Stimulated activated CD8-positive, alpha-beta memory T cell treated with anti-CD3 and anti-CD28 coated beads, Interleukin-2, amount 100 ng/mL, for 1 hour (primary cell): ENCODE measurements at places on chromosomes 11 and 22.

GRCh38 chr11:34727228-34727737 lies 106.4 kb downstream of the EHF start:
- DNase-seq: no peak

DNA sequence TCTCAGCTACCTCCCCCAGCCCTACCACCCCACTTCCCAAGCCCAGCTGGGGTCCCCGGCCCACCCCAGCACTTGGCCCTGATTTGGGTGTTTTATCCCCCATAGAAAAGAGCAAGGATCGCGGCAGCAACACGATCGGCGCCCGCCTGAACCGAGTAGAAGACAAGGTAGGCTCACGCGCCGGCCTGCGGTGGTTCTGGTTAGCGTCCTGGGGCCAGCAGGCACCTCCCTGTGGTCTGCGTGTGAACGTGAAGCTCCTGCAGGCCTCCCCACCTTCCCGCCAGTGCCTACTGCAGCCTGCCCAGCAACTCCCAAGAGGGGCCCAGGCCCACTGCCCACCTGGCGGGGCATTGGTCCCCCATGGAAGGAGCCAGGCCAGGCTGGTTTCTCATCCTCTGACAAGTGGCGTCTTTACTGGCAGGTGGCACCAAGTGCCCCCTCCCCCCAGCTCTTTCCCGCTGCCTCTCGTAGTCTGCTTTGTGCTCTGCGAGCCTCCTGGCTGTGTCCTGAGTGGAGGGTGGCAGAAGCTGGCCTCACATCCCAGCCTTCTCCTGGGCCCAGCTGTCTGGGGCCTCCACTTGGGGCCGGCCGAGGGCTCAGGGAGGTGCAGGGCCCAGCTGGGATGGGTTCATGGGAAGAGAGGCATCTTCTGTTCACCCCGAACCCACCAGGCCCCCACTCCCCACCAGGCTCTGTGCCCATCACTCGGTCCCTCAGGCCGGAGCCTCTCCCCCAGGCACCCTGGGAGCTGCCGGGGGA lies 78.3 kb upstream of the KCNQ1OT1 start:
- no peak for DNase-seq

DNA sequence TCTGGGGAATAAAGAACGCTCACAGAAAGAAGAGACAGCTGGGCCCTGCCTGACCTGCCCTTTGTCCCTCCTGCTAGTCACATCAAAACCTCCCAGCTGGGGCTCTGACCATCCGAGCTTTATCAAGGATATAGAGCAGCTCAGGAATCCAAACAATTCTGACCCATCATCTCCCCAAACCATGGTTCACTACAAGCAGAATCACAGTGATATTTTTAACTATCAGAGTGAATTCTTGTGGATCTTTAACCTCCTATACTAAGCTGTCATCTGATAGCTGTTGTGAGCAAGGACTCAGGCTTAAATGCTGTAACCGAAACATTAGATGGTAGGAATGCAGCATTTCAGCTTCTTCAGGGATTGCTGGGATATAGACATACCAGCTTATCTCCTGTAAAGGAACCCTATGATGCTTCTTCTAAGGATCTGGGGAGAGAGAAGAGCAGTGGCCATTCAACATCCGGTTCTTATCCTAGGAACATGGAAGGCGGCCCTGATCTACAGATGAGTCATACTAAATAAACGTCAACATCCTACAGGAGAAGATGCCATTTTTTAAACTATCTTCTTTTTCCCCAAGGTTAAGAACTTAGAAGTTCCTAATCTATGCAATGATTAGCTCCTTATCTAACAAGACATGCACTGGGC lies 84.7 kb upstream of the AKIP1 start:
- no peak for DNase-seq

DNA sequence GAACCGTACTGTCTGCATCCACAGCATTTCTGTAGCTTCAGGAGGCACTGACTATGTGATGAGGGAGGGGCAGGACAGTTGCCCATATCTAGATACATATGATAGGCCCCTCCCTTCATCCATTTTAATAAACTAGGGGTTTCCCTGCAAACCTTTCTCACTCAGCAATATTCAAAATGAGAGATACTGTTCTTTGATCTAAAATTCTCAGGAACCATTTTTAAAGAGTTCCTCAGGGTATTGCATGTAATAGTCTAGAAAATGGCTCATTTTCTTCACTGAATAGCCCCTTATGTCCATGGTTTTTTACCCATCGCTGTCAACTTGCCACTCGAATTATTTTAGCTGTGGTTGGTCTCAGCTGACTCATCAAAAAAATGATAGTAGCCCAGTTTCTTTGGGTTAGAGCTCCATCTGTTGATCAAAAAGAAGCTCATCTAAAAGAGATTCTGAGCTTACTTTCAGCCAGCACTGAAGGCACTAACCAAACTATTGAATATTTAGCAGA lies 37.0 kb upstream of the DNAJB7 start:
- no peak for DNase-seq

- DNase-seq: no peak
These were observed 443.5 kb downstream of the SOX6 start for GRCh38 chr11:15912825-15913224.

DNA sequence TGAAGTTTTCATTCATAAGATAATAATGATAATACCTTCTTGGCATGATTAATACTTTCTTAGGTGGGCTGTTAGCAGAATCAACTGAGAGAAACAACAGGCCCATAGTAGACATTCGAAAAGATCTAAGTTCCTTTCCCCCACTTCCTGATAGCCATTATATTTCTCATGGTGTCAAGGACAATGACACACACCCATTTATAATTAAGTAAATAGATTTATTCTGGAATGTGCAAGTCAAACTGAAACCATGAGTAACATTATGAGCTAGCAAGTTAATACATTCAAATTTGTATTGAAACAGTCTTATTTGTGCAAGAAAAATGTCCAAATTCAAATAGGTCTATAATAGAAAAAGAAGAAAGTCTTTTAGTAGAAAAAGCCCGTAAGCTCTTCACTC lies 301.1 kb downstream of the GUCY1A2 start:
- DNase-seq: no peak

DNA sequence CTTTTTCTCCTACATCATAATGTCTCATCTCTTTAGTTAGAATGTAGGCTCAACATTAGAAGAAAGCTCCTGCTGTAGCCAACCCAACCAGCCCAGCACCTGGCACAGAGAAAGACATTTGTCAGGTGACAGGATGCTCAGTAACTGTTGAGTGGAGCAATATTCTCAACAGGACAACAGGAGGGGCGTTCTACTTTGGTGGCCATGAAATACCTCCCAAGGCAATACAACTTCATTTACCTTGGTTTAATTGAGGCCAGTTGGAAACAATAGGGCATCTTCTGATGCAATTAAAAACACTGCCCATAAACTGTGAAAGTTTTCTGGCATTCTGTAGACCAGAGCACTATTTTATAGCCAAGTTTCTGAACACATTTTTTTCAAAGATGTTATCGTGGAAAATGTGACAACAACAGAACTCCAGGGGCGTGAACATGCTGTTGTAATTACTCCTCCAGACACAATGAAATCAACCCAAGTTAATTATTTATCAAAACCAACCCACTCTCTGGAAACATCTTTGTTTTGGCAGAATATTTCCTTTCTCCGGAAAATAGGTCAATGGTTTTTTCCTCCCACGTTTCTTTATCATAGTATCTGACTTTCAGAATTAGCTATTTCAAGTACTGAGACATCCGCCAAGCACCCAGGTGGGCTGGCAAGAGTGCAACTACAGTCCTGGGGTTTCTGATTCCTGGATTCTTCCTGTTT lies 538.1 kb downstream of the SOX6 start:
- no peak for DNase-seq

DNA sequence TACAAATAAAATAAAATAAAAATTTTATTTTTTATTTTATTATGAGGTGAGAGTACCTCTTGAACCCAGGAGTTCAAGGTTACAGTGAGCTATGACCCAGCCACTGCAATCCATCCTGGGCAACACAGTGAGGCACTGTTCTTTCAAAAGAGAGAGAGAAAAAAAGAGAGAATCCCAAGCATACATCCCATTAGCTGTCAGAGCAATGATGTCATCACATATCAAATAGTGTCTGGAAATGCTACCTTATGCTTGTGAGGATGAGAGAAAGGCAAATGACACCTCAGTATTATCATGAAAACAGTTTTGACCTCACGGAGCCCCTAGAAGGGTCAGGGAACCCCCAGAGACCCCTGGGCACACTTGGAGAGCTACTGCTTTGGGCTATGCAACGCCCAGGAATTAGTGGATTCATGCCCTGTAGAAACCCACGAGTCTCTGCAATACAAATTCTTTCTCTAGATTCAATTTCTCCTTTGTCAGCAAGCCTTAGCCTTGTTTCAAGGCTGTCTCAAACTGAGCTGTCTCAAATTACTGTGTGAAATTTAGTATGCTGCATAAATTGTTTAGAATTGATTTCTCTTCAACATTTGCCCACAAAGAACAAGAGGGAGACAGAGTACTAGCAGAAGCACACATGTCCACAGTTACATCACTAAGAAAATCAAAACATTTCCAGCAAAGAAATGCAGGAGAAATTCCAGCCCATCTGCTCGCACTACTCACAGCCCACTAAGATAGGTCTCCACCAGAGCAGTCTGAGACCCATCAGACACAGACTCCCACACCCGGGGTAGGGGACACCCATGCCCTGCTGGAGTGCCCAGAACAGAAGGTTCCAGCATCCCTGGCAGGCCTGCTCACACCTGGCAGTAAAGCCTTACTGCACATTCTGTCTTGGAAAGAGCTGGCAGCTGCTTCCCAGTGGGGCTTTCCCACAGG lies 18.1 kb downstream of the DGCR2 start:
- DNase-seq: no peak

GRCh38 chr11:69400140-69400539 lies 81.3 kb upstream of the LINC01488 start:
- no peak for DNase-seq

DNA sequence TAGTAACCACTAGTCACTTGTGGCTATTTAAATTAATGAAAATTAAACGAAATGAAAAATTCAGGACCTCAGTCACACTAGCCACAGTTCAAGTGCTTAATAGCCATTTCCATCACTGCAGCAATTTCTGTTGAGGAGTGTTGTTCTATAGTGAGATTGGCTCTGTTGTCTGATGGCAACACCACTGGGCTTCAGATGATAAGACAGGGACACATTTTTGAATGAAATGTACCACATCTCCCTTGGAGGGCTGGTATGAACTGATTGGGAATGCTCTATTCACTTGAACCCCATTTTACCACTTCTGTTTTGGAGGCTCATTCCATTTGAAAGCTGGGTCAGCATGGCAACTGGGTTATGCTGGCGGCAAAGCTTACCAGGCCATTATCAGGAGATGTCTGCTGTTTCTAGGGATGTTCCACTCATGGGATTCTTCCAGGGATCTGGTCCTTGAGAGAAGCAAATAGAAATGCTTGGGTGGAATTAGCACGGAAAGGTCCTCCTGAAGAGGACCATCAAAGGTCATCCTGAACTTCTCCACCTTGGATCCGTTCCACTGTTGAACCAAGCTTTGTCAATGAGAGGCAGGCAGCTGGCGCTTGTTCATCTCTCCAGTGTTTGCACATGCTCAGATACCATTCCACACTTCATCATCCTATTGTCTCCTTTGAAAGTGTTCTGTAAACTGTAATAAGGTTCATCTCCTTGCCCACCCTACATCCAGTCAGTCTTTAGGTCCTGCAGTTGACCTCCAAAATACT lies 7.6 kb downstream of the AMOTL1 start:
- DNase-seq: no peak

DNA sequence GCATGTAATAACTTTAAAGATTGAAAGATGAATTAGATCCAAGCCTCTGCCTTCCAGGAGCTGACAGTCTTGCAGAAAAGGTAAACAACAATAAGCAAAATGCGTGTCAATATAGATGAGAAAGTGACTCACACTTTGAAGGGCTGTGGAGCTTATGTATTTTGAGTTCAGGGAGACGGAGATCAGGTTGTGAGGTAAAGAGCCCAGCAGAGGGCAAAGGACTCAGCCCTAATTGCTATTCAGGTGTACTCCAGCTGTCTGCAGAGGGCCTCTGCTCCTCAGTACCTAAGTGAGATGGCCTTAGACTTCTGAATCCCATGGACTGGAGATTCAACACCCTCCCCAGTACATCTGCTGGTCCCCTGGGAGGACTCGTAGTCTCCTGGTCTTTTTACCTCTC lies 22.9 kb upstream of the CTR9 start:
- no peak for DNase-seq

- DNase-seq: no peak
These were observed 187.0 kb downstream of the ST3GAL4 start for GRCh38 chr11:126542334-126543015.

DNA sequence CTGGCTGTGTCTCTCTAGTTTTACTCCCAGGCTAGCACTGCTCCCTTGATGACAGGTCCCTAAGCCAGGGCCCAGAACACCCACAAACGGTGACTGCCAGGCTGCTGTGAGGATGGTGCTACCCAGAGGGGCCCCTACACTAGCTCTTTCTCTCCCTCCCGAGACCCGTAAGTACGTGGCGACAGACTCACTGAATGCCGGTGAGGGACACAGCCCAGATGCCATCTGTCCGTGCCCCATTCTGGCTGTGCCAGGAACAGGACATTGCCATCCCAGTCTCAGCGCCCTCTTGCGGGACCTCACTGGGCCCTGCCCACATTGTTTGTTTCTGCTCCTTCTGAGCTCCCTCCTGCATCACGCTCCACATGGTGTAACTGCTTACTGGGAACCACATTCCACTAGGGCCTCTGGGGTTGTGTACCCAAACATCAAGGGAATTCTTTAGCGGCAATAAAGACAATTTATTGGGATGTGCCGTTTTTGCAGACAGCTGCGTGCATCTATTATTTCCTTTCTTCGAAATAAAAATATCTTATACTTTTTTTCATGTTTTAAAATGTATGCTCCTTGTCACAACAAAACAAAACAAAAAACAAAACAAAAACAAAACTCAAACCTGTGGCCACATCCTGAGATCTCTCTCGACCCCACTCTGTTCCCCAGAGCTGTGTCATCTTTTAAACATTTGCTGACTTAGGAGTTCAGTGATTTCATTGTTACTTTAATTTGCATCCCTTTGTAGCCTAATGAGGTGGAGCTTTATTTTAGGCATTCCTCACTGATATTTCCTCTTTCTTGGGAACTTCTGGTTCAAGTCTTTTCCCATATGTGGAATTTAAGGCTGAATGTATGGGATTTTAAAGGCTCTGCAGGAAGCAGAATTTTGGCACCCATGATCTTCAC lies 4.4 kb upstream of the TPCN2 start:
- no peak for DNase-seq

DNA sequence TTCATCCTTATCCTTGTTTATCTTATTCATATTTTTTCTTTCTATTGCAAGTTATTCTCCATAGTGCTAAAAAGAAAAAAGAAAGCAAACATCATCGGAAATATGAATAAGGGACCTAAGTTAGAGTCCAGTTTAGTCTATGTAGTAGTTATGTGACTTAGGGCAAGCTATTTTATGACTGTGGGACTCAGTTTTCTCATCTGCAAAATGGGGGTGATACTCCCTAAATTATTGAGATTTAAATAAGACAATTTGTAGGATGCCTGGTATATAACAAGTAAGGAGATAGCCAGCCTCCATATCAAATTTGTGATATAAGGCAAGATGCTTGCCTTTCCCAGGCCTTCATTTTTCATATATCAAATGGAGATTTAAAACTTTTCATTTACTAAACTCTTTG lies 69.5 kb downstream of the MAML2 start:
- DNase-seq: no peak

GRCh38 chr11:117456027-117456720 lies 128.5 kb downstream of the CEP164 start:
- no peak for DNase-seq

- no peak for DNase-seq
These were observed 3.1 kb downstream of the SHISAL1 start for GRCh38 chr22:44309647-44310046.

- no peak for DNase-seq
These were observed 236.3 kb downstream of the CADM1 start for GRCh38 chr11:115267871-115268270.

GRCh38 chr11:70467201-70468085 lies 69.1 kb downstream of the CTTN start:
- no peak for DNase-seq

GRCh38 chr11:7196396-7197146 lies 55.1 kb upstream of the SYT9 start:
- DNase-seq: no peak
